ENCODE measurements at places on chromosomes 6 and 20.

GRCh38 chr6:88141561-88142296 lies 24.4 kb downstream of the CNR1 start:
- DNase-seq = peak; percentile 42

DNA sequence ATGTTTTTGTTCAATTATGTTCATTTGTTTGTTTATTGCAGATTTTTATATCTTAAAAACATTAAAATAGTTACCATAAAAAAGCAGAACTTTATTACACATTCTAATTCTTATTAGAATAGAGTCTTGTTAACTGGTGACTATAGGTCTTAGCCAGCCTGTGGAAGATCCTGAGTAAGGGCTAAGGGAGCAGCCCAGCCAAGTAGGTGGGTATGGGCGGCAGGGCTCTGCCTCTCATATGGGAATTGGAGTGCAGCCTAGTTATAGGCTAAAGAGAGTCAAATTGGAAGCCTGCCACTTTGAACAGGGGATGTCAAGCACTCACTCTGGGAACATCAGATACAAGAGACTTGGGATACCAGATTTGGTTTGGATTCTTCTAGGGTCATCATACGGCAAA lies 10.5 kb upstream of the HSF2 start:
- DNase-seq = no peak

- peak; percentile 68 for DNase-seq
Observed at GRCh38 chr6:116764629-116764960, 924 bp downstream of the FAM162B start.

GRCh38 chr6:148703900-148704299 lies 42.9 kb upstream of the UST start:
- no peak for DNase-seq

- no peak for DNase-seq
Observed at GRCh38 chr6:13076575-13076974, 251.8 kb downstream of the TBC1D7 start.

GRCh38 chr6:134123666-134124208 lies 71.3 kb upstream of the SLC2A12 start:
- DNase-seq = peak; percentile 64

Data from H7 (cell line).